Fibroblast of the aortic adventitia (primary cell): ENCODE measurements at places on chromosomes 1 and 21. TPM values are rescaled to one million over a fixed set of nuclear protein-coding genes. Genes with fewer than 3 reads are reported as not detected.
A peak's percentile ranks its signal among the peaks of the same experiment; 100 is the strongest.

DNA sequence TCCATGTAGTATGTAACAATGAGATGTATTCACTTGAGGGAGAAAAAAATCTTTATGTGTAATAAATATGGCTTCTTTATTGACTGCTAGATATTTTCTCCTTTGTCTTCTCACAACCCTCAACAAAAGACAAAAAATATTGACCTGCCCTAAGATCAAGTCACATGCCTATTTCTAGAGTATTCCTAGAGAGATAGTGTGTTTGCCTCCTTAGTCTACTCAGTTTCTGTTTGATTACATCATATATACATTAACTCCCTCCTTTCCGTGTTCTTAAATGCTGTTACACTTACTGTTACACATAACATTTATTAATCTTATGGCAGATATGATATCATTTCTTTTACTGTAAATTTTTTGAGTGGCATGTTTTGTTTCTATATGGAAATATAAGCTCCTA is 281.6 kb upstream of the RGS18 start:
- no peak for DNase-seq

DNA sequence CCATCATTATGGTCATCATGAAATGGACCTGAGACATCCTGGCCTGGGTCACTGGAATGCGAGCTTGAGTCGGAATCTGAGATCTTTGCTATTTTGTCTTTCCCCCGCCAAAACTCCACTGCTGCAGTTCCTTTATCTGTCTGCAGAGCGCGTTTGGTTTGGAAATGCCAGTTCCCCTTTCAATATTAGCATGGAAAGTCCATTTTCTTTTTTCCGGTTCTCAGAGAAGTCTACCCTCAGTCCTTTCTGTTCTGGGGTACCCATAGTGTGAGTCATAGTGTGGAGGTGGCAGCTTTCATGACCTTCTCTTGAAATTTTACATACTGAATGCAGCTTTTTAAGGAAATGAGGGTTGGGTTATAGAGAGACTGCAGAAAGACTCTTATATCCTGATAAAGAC is 14.6 kb downstream of the CACNA1E start:
- no peak for DNase-seq

GRCh38 chr1:65525266-65526048 is 105.0 kb downstream of the LEPR start:
- DNase-seq: no peak

Gene OR6N1
- total RNA-seq: 0.16 TPM in 1 of 2 replicates, not detected in the other

DNA sequence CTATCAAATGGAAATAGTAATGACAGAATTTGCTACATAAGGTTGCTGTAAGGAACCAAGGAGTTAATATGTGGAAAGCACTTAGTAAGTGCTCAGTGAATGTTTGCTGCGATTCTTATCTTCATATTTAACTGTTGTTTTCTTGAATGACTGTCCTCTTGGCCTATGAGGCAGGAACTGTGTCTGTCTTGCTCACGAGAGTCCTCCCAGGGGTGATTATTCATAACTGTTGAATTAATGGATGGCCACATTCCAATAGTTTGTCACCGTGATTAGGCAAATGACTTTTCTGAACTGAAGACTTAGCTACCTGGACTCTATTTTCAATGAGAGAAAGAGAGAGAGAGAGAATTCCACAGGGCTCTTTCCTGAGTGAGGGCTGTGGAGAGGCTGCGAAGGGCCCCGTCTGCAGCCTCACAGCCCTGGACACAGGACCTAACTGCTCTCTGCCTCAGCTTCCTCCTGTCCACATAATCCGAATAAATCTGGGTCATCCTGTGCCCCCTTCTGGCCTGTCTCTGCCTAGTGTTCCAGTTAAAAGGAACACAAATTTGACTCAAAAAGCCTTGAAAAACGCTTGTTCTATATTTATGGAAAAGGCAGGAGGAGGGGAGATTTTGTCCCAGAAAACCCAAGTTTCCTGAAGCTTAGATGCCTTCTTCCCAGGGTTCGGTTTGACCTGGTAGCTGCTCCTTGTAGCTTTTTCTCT is 8.5 kb downstream of the EDN2 start:
- peak; percentile 60 for DNase-seq

- peak; percentile 20 for DNase-seq
Observed at GRCh38 chr1:235500971-235501540, 3.2 kb downstream of the B3GALNT2 start.

DNA sequence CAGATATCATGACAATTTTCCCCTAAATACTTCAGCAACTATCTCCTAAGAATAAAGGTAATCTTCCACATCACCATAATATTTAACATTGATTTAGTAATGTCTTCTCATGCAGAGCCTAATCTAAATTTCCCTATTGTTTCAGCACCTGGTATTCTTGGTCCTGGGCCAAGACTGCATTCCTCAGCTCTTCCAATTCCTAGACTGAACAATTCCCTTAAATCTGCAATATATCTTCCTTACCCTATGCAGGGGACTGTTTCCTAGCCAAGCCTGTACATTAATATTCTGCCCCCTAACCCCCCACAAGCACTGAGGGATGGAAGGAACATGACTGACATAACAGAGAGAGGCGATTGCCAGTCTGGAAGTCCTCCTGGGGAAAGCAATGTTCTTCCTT is 28.7 kb upstream of the DISP1 start:
- DNase-seq: peak; percentile 83

DNA sequence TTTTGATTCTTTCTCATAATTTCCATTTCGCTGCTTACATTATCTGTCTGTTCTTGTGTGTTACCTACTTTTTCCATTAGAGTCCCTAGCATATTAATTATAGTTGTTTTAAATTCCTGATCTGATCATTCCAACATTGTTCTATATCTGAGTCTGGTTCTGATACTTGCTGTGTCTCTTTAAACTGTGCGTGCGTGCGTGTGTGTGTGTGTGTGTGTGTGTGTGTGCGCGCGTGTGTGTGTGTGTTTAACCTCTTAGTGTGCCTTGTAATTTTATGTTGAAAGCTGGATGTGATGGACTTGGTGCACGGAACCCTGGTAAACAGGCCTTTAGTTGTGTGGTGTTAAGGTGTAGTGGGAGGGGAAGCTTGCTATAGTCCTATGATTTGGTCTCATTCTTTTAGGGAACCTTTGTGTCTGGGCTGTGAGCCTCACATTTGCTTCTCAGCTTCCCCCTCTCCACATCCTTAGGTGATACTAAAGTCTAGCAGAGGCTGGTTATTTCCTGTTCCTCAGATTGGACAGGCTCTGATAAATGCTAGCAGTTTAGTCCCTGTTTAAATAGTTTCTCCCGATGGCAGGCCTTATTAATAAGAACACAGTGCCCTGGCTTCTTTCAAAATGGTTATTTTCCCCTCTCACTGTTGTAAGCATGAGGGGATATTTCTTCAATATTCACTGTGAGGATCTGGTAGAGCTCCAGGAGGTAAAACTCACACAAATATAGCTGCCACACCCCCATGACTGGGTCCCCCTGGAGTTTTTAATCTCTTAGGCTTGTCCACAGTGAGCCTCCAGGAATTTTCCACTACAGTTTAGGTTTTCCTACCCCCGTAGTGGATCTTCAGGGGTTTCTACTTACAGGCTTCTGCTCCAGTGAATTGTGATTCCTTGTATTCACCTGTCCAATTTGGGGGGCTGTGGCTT is 118.3 kb downstream of the GALNT2 start:
- DNase-seq: no peak

- no peak for DNase-seq
Observed at GRCh38 chr1:93751377-93752250, 70.0 kb upstream of the BCAR3 start.

GRCh38 chr1:24300971-24301784 is 18.0 kb upstream of the GRHL3 start:
- DNase-seq: peak; percentile 13

Gene ATPAF1
- total RNA-seq: 49.3 and 53.5 TPM in 2 replicates

Gene INAVA
- total RNA-seq: not detected in 2 replicates

Gene SLAMF6
- not detected in 2 replicates for total RNA-seq

- no peak for DNase-seq
Observed at GRCh38 chr1:8970870-8971337, 25.2 kb downstream of the CA6 start.

Gene ATF3
- 4.2 and 5.2 TPM in 2 replicates for total RNA-seq

DNA sequence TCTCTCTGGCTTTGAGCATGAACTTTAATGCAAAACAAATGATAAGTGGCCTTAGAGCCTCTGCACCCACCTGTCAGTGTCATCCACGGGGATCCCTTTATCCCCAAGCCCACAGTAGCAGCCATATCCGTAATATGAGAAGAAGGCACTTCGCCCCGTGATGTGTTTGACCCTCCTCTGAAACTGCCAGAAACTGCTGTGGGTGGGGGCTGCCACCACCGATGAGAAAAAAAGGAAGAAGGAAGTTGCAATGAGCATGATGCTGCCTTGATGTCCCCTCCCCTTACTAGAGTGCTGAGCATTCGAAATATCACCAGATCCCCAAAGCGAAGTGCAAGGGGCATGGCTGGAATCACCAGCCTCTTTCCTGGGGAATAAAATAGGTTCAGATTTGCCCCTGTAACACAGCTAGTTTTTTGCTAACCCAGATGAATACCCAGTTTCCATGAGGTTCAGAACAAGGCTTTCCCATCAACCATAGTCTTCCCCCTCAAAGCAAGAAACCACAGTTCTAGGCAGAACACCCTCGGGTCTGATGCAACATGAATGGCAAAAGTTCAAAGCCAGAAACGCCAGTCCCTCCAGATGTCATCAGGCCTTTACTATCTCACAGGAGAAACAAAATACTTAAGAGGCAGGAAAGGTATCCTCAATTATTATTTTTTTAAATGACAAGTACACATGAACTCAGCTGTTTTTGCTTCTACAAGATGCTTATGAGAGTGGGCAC is 10.8 kb upstream of the UBXN10 start:
- DNase-seq: no peak

Gene TTC24
- total RNA-seq: not detected in 2 replicates

- DNase-seq: no peak
Observed at GRCh38 chr21:25328736-25329135, 278.5 kb downstream of the MRPL39 start.

DNA sequence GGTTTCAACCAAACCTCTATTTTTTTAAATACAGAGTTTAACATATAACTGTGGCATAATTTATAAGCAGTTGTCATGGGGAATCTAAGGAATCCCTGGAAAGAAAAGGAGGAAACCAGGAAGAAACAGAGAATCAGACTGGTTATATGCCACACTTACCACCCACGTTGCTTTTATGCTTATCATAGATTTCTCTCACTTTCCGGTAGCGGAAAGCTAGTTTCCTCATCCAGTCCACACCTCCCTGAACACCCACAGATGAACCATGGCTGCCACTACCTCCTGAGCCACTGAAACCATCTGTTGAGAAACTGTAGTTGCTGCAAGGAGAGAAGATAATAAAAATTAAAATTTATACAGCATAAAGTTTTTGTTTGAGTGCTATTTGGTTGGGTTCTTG is 33.5 kb downstream of the XKR8 start:
- DNase-seq: no peak

- DNase-seq: no peak
Observed at GRCh38 chr1:100037656-100037926, 67.8 kb downstream of the SLC35A3 start.

GRCh38 chr1:235990330-235990795 is 74.5 kb downstream of the NID1 start:
- DNase-seq: peak; percentile 95

- no peak for DNase-seq
Observed at GRCh38 chr1:7103874-7104273, 318.6 kb downstream of the CAMTA1 start.

DNA sequence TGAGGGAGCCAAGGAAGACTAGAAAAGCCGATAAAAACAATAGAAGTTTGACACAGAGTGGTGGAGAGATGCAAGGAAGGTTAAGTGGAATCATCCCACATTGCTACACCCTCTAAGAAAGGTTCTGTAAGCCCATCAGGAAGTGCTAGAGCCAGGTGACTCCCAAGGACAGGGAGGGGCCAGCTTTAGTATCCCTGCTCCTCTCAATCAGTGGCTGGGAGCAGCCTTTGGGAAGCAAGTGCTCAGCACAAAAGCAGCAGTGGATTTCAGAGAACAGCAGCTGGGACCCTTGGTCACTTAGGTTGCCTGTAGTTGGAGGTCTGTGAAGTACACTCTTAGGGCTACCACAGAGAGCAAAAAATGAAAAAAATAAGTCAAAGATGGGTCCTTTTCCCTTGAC is 42.5 kb downstream of the NME7 start:
- DNase-seq: no peak

Gene KRTAP13-2
- total RNA-seq: not detected in 2 replicates

- no peak for DNase-seq
Observed at GRCh38 chr1:224045556-224045955, 68.4 kb upstream of the FBXO28 start.

Gene SELE
- total RNA-seq: not detected in 2 replicates

Gene GLIS1
- total RNA-seq: 1.6 TPM in 1 of 2 replicates, not detected in the other

DNA sequence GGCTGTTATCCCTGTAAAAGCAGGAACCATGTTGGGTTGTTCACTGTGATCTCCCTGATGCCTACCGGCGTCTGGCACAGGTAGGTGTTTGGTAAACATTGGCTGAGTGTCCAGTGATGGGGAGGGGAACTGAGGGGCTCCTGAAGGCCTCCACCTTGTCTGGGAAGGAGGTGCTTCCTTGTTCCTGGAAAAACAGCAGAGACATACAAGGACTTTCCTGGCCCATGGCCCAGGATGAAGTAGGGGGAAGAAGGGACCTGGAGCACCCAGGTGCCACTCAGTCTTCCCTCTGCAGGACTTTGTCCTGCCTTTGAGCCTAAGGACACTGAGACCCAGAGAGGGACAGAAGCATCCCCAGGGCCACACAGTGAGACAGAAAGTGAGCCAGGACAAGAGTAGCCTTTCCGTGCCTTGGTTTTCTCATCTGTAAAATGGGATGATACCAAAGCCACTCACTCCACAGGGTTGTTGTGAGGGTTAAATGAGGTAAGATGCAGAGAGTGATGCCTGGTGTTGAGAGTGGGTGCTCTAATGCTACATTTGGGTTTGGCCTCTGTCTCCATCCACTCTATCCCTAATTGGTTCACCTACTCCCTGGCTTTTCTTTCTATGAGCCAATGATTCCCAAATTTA is 6.1 kb upstream of the HEYL start:
- DNase-seq: no peak

DNA sequence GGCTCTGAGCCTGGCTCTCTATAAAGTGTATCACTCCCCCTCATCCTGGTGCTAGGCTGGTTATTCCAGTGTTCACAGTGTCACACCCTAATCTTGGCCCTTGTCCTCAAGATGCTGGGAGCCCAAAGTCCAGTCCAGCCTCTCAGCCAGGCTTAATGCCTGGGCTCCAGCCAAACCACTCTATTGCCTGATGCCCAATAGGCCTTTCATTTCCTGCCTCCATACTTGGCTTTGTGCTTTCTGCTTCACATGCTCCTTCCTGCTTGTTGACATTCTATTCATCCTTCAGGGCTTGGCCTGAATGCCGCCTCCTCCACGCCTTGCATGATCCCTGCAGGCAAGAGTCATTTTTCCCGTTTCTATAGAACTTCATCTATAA is 1.7 kb downstream of the KLHDC8A start:
- peak; percentile 78 for DNase-seq
